ENCODE measurements at places on chromosomes 7 and 10.

- DNase-seq = no peak
Measured at GRCh38 chr7:27152816-27153442, 546 bp upstream of the HOXA3 start.

DNA sequence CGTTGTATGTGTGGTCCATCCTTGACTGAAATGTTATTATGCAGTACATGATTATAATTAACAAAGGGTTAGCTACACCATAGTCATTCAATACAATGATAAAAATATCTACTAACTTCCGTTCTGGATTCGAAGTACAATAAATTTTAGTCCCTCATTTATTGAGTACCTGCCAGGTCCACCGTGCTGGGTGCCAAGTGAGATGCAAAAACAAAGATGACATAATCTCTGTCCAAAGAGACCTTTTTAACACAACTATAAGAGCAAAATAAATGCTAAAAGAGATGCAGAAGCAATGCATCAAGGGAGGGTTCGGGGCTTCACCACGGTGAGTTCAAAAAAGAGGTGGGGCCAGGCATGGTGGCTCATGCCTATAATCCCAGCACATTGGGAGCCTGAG, 33.1 kb downstream of the LAMB1 start:
- no peak for DNase-seq

- DNase-seq = peak; percentile 22
Measured at GRCh38 chr10:59805014-59805413, 51.8 kb upstream of the MRLN start.

- DNase-seq = no peak
Measured at GRCh38 chr7:128157906-128158305, 83.2 kb upstream of the LEP start.

DNA sequence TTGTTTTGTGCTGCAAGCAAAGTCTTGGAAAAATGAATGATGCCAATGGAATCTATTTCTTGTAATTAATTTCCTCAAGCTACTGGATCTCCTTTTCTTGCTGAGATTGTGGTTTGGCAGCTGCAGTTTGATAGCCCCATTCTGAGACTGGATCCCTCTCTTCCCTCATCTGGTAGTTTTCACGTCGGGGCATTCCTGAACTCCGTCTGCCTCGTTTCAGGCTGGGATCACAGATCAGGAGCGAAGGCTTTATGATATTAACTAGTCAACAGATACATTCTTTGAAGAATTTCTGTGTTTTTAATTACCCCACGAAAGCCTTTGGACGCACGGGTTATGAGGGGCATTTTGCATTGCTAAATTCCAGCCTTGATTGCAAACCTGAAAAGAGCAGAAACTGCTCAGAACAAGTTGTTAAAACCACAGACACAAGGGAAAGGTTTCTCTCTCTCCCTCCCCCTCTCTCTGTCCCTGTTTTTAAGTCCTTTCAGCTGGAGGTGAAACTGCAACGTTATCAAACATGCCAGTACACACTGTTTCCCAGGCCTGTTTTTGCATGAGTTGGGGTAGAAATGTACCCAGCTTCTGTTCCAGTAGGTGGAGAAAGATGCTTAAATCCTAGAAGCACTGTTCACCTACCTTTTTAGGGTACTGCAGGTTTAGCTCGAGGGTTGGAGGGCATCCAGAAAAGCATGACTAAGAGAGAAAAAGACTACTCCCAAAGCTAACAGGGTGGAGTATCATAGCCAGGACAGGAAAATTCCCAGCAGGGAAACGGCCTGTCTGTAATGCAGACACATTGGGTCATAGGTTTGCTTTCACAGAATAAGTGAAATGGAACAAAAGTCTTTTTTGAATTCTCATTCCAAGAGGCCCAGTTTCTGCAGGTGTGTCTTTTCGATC, 124.3 kb downstream of the CUX1 start:
- DNase-seq = no peak

GRCh38 chr7:100247152-100247757, 27.5 kb downstream of the PVRIG start:
- DNase-seq = no peak

DNA sequence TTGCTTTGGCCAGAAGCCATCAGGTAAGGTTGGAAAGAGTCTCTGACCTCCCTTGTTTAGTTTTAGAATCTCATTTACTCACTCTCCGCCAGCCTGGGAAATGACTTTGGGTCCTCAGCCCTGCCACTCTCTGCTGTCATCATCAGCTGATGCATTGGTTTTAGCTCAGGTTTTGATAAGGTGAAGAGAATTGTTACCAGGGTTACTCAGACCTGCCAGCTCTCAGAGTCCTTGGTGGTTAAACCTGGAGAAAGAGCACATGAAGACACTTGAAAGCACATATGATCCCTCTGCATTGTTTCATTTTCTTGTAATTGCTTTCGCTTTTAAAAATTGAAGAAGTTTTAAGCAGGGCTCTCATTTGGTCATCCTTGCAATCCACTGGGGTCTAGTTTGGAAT, 4.0 kb upstream of the CROT start:
- no peak for DNase-seq

- DNase-seq = no peak
Measured at GRCh38 chr7:67512481-67512880, 515.8 kb downstream of the TYW1 start.

DNA sequence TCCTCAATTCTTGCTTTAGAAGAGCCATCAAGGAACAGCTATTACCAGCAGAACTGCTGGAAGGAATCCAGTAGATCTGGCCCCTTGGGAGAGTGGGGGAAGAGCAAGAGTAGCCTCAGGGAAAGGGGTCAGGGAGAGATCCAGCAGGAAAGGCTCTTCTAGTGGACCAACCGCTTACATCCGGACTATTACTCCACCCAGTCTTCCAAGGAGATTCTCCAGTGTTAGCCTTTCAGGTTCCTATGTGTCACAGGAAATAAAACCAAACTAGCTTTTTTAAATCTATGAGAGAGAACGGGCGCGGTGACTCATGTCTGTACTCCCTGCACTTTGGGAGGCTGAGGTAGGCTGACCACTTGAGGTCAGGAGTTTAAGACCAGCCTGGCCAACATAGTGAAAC, 34.3 kb downstream of the TET1 start:
- no peak for DNase-seq

GRCh38 chr10:122304054-122304579, 33.0 kb downstream of the BTBD16 start:
- DNase-seq = no peak

- DNase-seq = no peak
Measured at GRCh38 chr10:43978091-43978490, 329.4 kb upstream of the ZNF32 start.

GRCh38 chr10:112960151-112960681, 10.2 kb downstream of the TCF7L2 start:
- DNase-seq = no peak

DNA sequence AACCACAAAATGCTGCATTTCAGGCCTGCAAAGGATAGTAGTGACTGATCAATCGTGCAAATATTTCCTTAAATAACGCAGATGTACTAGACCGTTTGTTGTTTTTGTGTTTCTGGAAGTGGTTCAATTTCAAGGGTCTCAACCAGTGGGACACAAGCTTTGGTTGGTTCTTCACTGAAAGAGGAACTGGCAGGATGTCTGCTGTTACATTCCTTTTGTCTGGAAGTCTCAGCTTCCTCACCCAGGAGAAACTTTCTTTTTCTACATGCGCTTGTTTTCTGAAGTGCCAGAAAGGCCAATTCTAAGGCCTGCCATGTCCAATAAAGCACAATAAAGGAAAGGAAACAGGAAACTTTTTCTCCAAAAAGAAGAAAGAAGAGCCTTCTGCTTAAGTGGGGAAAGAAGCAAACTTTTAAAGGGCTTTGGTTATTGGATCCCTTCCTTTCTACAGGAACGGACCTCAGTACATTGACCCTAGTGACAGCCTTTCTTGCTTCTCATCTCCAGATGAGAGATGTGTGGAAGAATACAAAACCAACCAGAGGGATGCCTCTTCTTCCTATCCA, 4.1 kb downstream of the DKK1 start:
- no peak for DNase-seq

DNA sequence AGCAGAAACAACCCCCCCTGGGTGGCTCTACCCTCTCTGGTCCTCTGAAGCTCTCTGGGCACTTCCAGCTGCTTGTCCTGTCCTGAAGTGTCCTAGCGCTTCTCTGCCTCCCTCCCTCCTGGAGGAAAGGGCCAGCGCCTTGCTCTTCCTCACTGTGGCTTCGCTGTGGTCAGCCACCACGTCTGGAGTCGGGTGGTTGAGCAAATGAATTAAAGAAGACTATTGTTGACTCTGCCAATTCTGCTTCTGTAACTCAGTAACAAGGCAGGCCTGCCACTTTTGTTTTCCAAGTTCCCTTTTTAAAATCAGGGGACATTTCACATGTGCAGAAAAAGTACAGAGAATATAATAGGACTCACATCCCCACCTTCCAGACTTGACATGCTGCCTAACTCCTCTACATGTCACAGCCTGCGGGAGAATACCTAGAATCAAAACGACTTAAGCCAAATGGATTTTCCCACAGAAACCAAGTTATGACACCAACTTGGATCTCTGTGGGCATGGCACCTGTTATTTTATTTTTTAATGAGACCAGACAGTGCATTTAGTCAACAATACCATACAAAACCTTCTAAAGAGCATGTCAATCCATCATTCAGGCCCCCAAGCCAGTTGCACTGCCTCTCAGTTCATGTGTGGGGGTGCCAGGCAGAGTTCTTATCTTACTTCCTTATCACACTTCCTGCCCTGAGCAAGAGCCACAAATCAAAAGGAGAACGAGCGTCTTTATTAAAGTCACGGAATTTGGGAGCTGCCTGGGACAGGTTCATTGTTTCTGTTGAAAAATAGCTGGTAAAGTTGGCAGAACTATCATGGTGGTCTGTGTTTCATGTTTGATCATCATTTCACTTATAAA, 6.8 kb downstream of the FFAR4 start:
- DNase-seq = no peak

DNA sequence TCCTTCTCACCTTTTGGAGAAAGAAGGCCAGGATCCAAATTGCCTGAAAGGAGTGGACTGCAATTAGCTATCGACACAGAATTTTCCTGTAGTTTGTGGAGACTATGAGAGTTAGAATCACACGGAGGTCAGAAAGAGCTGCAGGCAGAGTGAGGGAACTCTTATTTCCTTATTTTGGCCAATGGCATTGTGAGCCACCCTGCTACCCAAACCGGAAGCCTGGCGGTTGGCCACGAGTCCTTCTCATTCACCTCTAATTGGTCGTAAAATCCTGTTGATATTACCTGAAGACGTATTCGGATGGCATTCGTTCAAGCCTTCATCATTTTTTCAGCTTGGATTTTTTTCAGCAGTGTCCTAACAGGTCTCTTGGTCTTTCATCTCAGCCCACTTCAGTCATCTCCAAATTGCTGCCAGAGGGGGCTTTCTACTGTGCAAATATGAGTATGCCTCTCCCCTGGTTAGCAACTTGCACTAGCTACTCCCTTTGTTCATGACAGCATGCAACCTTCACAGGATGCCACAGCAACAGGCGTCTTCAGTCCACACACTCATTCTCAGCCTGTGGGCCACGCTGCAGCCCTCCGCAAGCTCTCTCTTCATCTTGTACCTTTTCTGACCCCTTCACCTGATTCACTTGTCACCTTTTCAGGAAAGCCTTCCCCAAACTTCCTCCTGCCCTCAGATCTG, 66.9 kb downstream of the GATA3 start:
- DNase-seq = no peak

DNA sequence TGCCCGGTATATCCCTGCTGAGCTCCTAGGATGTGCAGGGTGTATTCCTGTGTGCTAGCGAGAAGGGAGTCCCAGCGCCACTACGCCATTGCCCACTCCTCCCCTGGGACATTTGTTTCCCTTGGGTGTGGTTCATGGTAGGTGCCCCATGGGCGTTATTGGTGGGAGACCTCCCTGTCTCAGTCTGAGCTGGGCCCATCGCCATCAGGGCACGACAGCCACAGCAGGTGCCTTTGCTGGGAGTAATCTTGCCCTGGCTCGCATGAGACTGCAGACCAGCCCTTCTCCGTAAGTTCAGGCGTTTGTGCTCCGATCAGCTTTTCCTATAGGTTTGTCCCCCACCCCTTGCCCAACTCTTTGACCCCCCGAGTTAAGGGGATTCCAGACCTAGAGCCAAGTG, 137.3 kb upstream of the SH2B2 start:
- DNase-seq = no peak

DNA sequence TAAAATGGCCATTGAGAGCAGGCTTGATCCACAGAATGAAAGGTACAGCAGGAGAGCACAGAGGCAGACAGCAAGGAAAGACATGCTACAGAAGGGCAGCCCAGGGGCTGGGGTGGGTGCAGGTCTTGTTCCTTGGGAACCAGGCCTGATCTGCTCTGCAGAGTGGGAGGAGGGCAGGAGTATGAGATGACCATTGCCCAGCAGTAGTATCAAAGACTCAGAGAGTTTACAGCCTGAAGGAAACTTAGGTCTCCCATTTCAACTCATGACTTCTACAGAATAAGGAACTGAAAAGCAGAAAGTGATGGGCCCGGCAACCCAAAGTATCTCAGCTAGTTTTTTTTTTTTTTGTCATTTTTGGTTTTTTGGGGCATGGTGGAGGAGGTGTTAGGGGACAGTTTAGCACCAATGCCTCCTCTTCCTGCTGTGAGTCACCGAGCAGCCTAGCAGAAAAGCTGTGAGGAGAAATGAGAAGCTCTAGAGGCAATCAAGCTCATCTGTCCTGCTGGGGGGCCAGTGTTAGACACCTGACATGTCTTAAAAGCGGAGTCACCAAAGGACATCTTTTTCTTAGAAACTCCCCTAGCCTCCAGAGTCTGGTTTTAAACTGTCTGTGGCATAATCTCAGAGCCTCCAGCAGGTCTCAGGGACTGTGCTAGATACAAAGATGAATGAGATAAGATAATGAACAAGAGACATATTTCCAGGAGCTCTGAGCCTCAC, 34.3 kb upstream of the HERPUD2 start:
- peak; percentile 21 for DNase-seq

- no peak for DNase-seq
Measured at GRCh38 chr7:158567153-158567603, 20.4 kb downstream of the PTPRN2 start.

- DNase-seq = peak; percentile 71
Measured at GRCh38 chr7:151518105-151518946, 1.4 kb downstream of the RHEB start.

GRCh38 chr10:115992236-115992986, 280.6 kb downstream of the GFRA1 start:
- DNase-seq = no peak

GRCh38 chr10:75024971-75025523, 86.4 kb upstream of the SAMD8 start:
- DNase-seq = no peak

- DNase-seq = peak; percentile 42
Measured at GRCh38 chr7:151086802-151087244, 548 bp downstream of the AGAP3 start.

GRCh38 chr7:87316097-87316700, 29.3 kb upstream of the CROT start:
- no peak for DNase-seq

DNA sequence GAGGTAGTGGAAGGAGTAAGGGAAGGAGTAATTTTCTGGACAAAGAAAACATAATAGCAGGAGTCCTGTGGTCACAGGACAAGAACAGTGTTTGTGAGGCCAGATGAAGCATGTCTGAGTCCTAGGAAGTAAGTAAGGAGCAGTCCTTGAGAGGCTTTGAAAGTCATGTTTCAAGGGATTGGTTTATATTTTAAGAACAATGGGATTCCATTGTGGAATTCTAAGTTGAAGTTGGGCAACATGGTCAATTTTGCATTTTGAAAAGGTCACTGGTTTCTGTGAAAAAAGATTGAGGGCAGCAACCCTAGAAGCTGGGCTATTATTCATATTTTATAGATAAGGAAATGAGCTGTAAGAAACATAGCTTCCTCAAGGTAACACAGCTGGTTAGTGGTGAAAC, 10.8 kb upstream of the SLC25A28 start:
- no peak for DNase-seq

Data from stimulated activated CD4-positive, alpha-beta T cell treated with anti-CD3 and anti-CD28 coated beads, Interleukin-2, amount 100 ng/mL, for 24 hours (primary cell).